ENCODE measurements at places on chromosomes 1 and 21.

- no peak for DNase-seq
These were observed 1404.4 kb upstream of the PRMT6 start for GRCh38 chr1:105652109-105652508.

- DNase-seq, result no peak
These were observed 94.6 kb upstream of the ARHGEF16 start for GRCh38 chr1:3359756-3360440.

DNA sequence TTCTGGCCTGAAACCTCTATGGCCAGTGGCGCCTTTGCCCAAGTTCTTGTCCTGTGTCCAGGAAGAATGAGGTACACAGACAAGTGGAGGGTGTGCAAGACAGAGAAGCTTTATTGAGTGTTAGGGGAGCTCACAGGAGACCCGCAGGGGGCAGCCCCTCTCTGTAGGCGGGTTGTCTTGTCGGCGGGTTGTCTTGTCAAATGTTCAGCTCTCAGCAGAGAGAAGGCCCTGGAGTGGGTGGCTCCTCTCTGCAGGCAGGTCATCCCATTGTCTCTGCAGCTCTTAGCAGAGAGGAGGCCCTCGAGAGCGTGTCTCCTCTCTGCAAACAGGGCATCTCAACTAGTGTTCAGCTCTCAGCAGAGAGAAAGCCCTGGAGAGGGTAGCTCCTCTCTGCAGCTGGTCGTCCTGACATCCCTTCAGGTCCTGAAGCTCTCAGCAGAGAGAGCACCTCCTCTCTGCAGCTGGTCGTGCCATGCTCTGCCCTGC is 11.0 kb downstream of the COL6A2 start:
- no peak for DNase-seq

DNA sequence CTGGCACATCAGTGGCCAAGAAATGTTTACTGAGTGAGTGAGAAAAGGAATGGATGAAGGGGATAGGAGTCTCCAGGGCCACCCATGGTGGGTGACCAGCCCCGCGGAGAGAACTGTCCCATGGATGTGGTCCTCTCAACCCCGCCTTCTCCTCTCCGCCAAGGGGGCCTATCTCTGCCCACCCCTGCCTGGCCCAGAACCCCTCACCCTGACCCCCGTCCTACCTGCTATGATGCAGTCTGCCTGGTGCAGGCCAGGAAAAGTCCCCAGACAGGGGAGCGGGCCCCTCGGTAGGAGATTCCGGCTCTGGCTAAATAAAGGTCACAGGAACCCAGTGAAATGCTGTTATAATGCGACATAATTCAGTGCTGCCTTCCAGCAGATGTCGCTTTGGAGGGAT is 107.6 kb downstream of the PTPRU start:
- no peak for DNase-seq

DNA sequence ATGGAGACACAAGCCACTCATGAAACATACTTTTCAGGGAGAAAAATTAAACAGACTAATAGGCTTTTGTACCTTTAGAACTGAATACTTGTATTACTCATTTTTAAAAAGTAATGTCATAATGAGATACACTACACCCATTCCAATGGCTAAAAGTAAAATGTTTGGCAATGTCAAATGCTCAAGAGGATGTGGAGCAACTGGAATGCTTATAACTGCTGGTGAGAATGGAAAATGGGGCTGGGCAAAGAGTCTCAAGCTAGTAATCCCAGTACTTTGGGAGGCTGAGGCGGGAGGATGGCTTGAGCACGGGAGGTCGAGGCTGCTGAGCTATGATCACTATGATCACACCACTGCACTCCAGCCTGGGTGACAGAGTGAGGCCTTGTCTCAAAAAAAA is 86.3 kb downstream of the NKAIN1 start:
- DNase-seq, result no peak

DNA sequence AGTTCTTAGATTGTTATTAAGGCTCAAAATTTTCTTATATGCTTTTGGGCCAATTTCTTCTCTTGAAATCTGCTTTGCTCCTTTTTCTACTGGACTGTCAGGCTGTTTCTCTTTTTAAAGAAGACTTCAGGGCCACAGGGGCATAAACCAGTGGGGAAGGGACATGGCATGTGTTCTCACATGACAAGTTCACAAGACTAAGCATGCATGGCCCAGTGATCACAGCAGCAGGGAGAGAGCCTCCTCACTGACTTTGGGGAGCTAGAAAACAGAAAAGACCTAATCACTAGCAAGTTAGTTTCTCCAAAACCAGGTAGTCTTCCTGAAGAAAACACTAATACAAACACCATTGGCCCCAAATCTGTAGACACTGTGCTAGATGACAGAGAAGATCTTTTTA is 64.8 kb downstream of the RAB3GAP2 start:
- DNase-seq, result no peak

DNA sequence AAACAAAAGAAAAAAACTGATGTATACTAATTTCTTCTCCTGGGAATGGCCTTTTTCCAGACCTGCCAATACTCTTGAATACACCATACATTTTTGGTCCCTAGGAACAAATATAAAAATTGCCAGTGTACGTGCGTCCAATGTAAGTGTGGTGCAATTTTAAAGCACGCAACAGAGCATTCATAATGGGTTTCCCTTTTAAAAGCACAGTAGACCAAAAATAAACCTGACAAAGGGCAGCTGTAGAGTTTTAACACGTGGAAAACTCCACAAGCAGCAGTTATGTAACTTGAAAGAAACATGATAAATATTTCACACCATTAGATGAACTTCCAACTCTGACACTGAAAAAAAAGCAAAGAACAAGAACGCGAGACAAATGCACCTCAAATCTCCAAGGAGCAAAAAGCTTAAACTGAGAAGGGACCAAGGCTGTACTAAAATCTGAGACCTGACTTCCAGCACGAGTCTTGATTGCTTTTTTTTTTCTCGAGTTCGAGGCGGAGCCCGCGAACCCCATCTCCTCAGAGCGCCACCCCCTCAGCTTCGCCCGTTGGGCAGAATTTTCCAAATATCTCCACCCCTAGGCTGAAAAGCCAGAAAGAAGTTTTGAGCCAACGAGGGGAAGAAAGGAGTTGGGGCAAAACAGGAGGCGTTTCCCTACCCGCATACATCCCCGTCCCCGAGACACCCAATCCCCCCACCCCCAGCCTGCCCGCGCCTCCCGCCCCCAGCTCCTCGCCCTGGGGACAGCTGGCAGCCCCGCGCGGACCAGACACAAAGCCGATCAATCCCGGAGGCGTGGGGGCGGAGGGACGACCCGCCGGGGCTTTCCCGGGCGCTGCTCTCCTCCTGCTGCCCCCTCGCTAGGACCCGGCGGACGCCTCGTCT is at the start of gene JAM2:
Gene JAM2, plus strand, starts transcription at position 599 of the 891 bp plus-strand sequence. CDS start 564 bp downstream, outside the sequence.
- peak; percentile 6 for DNase-seq

DNA sequence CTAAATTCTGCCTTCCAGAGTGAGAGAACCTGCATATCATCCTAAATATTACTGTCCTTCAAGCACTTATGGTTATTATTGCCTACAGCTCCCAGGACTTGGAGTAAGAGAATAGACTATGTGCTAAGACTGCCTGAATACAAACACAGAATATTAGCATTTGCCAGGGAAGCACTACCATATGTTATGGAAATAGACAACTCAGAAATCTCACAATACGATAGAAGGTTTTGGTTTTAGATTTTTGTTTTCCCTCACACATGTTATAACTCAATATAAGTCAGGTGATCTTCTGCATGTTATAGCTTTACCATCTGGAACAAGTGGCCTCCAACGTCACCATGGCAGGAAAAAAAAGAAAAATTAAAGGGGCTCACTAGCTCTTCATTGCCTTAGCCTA is 413.9 kb downstream of the LRRIQ3 start:
- no peak for DNase-seq

GRCh38 chr1:76336931-76337371 is 262.4 kb downstream of the ST6GALNAC3 start:
- no peak for DNase-seq

DNA sequence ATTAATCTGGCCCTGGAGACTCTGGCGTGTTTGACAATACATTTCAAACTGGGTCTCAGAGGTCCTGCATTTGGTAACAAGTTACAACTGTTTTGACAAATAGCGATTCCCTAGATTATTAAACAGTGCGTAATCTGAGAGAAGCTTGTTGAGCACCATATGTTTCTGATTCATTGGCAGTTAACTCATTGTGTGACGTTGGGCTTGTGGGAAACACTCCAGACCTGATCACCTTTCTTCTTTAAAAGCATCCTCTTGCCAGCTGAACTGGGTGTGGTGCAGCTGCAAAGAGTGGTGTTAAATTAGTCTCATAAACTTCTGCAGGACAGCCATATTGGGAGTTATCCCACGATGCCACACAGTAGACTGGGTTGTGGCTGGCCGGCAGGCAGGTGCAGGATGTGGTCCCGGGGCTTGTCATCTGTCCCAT is 82.7 kb downstream of the CDC7 start:
- no peak for DNase-seq

DNA sequence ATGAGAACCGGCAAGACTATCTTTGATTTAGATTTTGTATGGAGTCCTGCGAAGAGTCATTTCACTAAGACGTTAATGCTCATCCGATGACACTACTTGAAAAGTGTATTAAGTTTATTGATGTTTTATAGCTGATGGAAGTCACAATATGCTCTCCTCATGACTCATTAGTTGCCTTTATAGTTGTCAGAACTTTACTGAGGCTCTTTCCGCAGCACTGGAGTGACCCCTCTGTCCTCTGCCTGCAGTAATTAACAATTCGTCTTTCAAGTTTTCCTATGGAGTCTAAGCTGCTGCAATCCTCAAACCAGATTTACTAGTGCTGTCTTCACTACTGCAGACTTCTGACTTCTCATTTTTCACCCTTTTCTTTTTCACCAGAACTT is 853 bp downstream of the USP16 start:
- DNase-seq, result peak; percentile 25

- no peak for DNase-seq
These were observed 3.8 kb downstream of the UTP25 start for GRCh38 chr1:209831615-209832014.

GRCh38 chr1:231613419-231614349 is 12.9 kb upstream of the DISC1 start:
- no peak for DNase-seq
